BJ (cell line): ENCODE measurements at places on chromosomes 2 and 18.

DNA sequence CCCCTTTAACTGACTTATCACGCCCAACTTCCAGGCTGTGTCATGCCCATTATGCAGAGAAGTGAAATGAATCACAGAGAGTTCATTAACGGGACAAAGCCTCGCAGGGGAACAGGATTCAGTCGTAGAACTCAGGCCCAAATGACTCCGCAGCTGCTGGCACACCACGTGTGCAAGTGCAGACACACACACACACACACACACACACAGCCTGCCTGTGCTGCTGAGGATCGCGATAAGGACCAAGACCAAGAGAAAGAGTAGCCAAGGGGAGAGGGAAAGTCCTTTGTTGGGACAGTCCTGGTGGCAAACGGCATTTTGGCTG lies 90.0 kb upstream of the TAF1B start:
- peak; percentile 72 for DNase-seq

DNA sequence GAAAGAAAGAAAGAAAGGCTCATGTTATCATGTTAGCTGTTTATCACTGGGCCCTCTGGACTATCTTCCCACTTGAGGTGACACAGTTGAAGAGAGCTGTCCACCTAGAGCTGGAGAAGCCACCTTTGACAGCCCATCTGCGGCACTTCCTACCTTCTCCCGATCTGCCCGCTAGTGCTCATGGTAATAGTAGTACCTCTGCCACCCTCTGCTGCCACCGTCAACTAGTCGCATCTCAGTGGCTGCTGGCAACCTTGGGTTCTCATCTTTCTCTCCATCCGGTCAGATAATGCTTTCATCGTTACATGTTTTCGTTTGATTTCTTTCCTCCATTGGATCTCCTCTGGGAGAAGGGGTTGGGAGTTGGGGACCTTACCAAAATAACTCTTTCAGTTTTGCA lies 63.2 kb upstream of the COPS8 start:
- DNase-seq = no peak

GRCh38 chr2:236718207-236718992 lies 148.8 kb downstream of the ACKR3 start:
- no peak for DNase-seq

DNA sequence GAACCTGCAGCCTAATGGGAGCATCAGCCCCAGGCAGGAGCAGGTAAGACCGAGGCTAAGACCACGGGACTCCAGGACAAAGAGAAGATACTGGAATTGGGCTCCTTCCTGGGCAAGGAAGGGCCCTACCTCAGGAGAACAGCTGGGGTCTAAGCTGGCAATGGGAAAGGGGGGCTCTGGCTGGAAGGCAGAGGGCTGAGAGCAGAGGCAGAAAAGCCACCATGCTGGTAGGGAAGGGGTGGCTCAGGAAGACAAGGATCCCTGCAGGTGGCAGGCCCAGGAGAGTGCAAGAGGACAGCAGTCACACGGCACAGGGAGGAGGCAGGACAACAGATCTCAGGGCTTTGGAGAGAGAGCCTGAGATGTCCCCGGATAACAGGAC lies 203.5 kb downstream of the NDUFA10 start:
- no peak for DNase-seq

DNA sequence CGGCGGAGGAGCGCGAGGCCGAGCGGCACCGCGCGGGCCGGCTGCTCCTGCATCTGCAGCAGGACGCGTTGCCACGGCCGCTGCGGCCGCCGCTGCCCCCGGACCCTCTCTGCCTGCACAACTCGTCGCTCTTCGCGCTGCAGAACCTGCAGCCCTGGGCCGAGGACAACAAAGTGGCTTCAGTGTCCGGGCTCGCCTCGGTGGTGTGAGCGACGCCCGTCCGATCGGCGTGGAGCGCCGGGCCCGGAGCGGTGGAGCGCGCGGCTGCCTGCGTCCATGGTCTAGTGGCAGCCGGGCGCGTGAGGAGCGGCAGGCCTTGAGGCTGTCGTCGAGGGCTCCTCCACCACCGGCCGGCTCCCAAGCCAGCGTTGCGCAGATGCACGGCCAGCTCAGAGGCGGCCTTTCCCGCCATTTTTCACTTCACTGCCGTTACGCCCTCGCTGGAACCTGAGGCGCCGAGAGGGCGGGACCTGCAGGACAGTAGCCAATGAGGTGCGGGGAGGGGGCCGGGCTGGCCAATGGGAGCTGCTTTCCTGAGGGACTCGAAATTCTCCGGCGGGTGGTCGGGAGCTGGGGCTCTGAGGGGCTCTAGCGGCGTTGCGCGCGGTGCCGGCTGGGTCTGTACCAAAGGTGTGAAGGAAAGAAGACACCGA lies 1.9 kb downstream of the TLX2 start:
- DNase-seq = no peak

GRCh38 chr2:42787788-42788477 lies 4.5 kb downstream of the HAAO start:
- DNase-seq = no peak
